ENCODE measurements at places on chromosomes 2 and 18. TPM values are rescaled to one million over a fixed set of nuclear protein-coding genes. Genes with fewer than 3 reads are reported as not detected.

The ANKRD29 gene
- polyA plus RNA-seq = 3.5 TPM

The KATNAL2 gene
- 2.9 TPM for polyA plus RNA-seq

The TMEM198 gene
- polyA plus RNA-seq = 1.8 TPM

The NOSTRIN gene
- polyA plus RNA-seq = 38.4 TPM
